ENCODE measurements at places on chromosomes 3 and 15.

DNA sequence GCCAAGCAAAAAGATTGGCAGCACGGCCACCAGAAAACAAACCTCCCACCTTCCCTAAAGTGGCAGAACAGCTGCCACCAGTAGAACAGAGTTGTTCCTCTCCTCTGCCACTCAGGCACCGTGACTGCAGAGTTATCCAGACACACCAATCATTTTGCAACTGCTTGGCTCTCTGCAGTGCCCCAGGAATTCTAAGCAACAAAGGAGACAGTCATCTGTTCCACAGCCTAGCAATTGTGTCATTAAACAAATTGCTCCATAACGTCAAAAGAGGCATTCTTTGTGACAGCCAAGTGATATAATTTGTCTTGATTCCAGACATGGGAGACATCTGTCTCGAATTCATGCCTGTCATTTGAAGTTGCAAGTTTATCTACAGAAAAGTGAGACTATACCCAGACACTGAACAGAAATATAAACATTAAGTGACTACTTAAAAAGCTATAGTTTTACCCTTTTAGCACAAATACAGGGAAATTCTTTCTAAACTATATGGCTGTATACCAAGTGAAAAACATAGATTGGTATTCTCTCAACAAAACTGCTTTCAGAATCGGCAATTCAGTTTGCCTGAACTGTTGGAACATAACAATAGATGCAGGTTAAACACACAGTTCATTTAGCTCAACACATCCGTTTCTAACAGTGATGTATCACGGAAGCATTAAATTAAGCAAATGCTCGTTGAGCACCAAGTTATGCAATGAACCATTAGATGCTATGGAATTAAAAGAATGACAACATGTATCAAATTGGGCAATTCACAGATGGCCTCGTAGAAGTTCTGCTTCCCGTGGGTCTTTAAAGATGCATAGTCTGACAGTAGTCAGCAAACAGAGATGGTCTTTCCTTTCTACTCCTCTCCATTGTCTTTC, 281.3 kb downstream of the FGF12 start:
- DNase-seq: no peak

DNA sequence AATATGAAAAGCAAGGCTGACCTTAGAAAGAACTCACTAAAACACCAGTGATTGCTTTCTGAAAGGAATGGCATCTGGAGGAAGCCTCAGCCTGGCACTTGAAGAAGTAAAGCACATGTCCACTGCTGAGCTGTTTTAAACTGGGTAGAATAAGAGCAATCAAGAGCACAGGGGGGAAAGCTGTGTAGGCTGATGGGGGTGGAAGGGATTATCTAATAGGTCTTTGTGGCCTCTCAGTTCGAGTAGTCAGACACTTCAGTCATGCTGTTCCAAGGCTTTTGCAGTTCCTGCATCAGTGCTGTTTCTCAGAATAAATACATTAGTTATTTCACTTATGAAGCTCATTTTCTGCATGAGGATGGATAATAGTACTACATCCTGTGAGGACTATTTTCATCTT, 22.6 kb downstream of the CCDC191 start:
- no peak for DNase-seq

DNA sequence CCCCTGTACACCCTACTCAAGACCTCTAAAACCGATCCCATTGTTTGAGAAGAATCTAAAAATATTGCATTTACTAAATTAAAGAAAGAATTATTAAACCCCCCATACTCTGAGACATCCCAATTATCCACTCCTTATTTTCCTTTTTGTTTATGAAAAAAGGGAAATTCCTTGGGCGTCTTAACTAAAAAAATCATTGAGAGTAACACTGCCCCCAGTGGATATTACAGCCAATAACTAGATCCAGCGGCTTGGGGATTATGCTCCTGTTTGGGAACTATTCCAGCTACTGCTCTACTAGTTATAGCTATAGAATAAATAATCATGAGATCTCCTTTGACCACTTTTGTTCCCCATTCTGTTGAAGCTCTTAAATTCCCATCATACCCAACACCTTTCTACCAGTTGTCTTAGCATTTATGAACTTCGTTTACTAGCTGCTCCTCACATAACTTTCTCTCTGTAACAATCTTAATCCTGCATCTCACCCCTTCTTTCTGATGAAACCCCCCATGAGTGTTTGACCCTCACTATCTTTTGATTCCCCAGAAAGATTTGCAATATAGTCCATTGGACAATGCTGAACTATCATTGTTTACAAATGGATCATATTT, 12.7 kb upstream of the CFAP91 start:
- DNase-seq: no peak

GRCh38 chr3:99845999-99846398, 28.3 kb downstream of the CMSS1 start:
- DNase-seq: no peak

- DNase-seq: no peak
Measured at GRCh38 chr15:49693498-49693897, 72.7 kb downstream of the DTWD1 start.

- no peak for DNase-seq
Measured at GRCh38 chr15:101250341-101250831, 1.5 kb downstream of the CHSY1 start.

- no peak for DNase-seq
Measured at GRCh38 chr3:159806412-159806811, 182.2 kb upstream of the IL12A start.

DNA sequence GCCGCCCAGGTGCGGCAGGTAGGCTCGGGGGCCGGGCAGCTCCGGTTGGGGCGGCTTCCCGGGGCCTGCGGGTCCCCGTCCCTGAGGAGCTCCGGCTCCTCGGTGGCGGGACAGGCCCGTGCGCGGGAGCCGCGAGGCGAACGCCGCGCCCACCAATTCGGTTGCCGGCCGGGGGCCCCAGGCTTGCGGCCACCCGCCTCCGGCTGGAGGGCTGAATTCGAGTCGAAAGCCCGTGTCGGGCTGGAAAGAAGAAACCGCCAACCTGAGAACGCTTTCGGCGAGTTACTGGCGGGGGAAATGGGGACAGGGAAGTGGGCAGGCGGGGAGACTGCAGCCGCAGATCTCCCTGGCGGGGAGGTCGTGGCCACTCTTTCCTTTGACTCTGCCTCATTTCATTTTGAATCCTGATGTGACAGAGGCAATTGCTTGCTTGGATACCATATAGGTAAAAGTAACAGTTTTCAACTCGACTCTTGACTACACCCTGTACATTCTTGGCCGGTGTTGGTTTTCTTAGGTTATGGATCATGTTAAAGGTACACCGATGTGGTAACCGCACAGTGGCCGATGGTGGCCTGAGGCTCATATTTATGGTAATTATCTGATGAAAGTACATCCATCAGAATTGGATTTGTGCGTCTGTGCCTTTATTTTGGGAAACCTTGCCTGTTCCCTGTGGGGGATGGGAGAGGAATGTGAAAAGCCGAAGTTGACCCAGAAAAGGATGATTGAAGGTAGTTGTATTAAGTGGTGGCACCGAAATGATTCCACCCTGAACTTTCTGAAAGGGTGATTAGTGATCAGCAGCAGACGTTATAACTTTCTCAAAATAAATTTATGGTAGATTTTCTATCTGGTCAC, 1.7 kb downstream of the B3GNT5 start:
- no peak for DNase-seq

GRCh38 chr3:79604681-79605080, 163.1 kb downstream of the ROBO1 start:
- no peak for DNase-seq

- no peak for DNase-seq
Measured at GRCh38 chr15:85646538-85647091, 148.1 kb downstream of the KLHL25 start.

All from stimulated activated CD4-positive, alpha-beta T cell treated with anti-CD3 and anti-CD28 coated beads, Interleukin-1b, Interleukin-23, amount 100 ng/mL, for 1 hour (primary cell).